ENCODE measurements at places on chromosomes 11 and 22.

GRCh38 chr22:18005201-18005926 lies 19.0 kb downstream of the MICAL3 start:
- no peak for DNase-seq

GRCh38 chr11:69004411-69005182 lies 8.4 kb downstream of the MRGPRF start:
- no peak for DNase-seq

- DNase-seq: no peak
Observed at GRCh38 chr22:21937821-21938070, 14.9 kb downstream of the PPM1F start.

- DNase-seq: no peak
Observed at GRCh38 chr22:27090611-27091011, 433.2 kb downstream of the MIAT start.

- no peak for DNase-seq
Observed at GRCh38 chr11:88489030-88489429, 151.5 kb upstream of the CTSC start.

- DNase-seq: no peak
Observed at GRCh38 chr11:44208976-44209603, 100.8 kb downstream of the ALX4 start.

GRCh38 chr11:75276186-75276585 lies 35.6 kb downstream of the TPBGL start:
- DNase-seq: no peak

GRCh38 chr22:38569181-38569971 lies 607 bp downstream of the DMC1 start:
- no peak for DNase-seq

GRCh38 chr11:72038491-72038890 lies 39.8 kb downstream of the IL18BP start:
- no peak for DNase-seq

- peak; percentile 69 for DNase-seq
Observed at GRCh38 chr11:12863605-12864121, 145.5 kb upstream of the RASSF10 start.

GRCh38 chr22:21044931-21045584 lies 688 bp upstream of the LRRC74B start:
- DNase-seq: peak; percentile 69

GRCh38 chr11:15699978-15700377 lies 585.3 kb downstream of the INSC start:
- no peak for DNase-seq

DNA sequence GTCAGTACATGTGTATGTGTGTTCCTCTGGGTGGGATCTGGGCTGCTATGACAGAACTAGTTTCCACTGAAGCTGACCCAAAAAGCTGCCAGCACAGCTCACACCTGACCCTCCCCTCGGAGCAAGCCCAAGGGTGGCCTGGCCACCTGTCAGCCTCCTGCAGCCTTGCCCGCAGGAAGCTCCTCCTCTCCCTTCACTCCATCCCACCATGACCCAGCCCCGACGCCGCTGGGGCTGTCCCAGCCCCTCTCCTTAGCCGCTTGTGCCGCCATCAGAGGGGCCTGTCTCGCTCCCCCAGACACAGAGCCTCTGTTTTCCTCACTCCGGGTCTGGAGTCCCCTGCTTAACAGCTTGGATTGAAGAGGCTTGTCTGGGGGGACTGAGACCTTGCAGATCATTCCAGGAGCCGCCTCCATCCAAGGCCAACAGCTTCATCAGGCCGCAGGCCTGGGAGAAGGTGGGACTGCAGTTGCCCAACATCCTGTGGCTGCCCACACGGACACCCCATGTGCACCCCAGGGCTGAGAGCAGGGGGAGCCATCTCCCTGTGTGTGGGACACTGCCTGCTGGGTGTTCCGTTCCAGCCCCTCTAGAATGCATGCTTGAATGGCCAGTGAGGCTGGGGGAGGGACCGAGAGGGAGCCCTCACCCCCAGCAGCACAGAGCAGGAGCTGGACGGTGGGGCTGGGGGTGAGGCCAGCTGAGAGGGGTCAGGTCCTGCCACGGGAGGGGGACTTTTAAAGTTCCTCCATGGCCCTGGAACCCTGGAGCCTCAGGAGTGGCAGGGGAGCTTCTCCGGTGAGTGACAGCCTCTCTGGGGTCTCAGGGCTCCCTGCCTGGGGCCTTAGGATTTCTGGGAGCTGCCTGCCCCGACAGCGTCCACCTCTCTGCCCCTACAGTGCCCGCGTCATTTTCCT lies 696 bp downstream of the MRGPRF start:
- no peak for DNase-seq

- peak; percentile 14 for DNase-seq
Observed at GRCh38 chr11:44400431-44400830, 90.5 kb upstream of the ALX4 start.

- peak; percentile 6 for DNase-seq
Observed at GRCh38 chr11:90476442-90477007, 253.7 kb upstream of the CHORDC1 start.

- DNase-seq: no peak
Observed at GRCh38 chr11:45859661-45860140, 12.4 kb downstream of the CRY2 start.

- DNase-seq: no peak
Observed at GRCh38 chr11:17543041-17543440, 1.2 kb downstream of the USH1C start.

DNA sequence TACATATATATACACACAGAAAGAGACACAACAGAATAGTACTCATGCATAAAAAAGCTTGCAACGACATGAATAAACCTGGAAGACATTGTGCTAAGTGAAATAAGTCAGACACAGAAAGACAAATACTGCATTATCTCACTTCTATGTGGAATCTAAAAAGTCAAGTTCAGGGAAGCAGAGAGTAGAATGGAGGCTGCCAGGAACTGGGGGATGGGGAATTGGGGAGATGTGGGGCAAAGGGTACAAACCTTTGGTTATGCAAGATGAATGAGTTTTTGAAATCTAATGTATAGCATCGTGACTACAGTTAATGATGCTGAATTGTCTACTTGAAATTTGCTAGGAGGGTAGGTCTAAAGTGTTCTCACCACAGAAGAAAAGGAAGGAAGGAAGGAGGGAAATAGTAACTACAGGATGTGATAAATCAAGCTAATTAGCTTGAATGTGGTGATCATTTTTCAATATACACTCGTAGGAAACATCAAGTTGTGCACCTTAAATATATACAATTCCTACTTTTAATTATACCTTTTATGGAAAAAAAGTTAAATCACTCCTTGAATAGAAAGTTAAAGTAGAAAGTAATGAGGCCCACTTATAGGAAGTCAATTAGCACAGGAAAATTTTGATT lies 33.8 kb downstream of the MMP13 start:
- DNase-seq: no peak

DNA sequence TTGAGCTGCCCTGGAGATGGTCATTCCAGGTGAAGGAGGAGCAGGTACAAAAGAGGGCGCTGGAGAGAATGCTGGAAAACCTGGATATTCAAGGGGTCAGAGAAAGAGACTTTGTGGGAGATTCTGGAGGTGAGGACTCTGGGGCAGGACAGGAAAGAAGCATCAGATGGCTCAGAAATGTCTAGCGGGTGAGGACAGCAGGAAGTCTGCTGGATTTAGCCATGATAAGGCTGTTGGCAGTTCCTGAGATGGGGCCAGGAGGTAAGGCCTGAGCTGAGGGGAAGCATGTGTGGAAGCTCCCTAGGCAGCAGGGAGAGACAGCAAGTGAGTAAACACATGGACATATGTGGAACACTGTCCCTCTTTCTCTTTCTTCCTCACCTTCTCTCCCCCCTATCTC lies 1.5 kb downstream of the UPB1 start:
- DNase-seq: peak; percentile 19

GRCh38 chr11:65219930-65220213 lies 38.1 kb downstream of the CAPN1 start:
- no peak for DNase-seq

DNA sequence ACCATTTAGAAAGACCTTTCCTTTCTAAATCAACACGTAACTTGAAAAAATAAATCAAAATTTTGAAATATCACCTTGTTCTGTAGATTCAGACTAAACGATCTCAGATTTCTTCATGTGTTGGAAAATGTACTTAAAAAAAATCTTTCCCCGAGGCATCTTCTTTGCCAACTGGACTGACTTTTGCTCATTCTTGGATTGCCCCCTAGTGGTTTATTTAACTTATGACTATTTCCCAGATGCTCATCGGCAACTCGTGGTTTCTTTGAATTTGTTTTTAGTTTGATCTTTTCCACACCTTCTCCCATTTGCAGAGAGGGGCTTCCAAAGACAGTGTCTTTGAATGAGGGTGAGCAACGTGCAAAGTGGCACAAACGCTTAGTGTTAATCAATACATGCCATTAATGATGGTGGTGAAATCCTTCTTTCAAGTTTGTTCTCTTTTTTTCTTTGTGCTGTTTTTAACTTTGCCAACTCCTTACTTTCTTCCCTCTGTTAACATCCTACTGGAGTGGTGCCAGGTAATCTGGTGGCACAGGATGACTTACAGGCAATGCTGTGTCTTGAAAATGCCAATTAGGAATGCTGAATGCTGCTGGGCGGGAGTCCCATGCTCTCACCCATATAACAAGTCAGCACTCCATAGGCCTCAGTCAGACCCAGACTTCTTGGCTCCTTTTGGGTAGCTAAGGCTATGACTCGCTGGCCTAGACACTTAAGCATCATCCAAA lies 18.3 kb downstream of the PRSS23 start:
- no peak for DNase-seq

- no peak for DNase-seq
Observed at GRCh38 chr22:19440411-19441195, 6.9 kb downstream of the C22orf39 start.

DNA sequence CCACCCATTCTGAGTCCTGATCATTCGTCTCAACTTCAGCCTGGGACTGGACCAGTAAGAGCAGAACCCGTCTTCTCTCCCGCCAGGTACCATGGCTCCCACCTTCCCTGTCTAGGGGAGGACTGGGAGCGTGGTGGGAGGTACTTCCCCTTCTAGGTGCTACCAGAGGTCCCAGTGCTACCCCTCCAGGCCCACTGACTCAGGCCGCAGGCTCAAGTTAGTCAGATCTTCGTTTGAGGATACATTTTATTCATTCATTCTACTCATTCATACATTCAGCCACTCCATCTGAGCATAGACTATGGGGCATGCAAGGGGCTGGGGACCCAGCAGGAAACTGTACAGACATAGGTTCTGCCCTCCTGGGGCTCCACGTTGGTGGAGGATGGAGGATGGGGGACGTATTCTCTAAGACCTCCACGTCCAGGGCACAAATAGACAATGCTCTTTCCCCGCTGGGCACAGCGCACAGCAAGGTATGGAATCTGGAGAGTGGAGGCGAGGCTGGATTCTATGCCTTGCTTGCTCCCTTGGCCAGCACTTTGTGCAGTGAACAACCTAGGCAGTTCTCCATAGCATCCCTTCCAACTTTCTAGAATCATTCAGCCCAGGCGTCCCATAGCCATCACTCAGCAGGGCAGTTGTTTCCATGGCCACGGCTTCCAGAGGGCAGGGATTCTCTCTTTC lies 1.0 kb upstream of the RAB3IL1 start:
- no peak for DNase-seq

DNA sequence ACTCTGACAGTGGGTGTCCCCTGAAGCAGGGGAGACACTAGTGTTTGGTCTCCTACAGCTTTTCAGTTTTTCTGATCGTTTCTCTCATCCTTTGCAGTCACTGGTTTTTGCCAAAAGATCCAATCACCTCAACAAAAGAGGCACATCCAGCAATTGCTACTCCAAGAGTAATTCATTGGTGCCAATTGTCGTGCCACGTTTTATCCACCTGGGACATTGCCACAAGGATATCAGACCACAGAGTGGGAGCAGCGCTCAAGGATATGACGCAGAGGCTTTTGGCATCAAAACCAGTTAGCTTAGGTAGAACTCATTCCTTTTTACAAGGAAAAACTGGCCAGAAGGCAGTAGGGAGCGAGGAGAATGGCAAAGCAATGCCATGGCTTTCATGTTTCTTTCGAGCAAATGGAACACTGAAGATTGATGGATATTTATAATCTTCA lies 40.9 kb upstream of the BLID start:
- no peak for DNase-seq

DNA sequence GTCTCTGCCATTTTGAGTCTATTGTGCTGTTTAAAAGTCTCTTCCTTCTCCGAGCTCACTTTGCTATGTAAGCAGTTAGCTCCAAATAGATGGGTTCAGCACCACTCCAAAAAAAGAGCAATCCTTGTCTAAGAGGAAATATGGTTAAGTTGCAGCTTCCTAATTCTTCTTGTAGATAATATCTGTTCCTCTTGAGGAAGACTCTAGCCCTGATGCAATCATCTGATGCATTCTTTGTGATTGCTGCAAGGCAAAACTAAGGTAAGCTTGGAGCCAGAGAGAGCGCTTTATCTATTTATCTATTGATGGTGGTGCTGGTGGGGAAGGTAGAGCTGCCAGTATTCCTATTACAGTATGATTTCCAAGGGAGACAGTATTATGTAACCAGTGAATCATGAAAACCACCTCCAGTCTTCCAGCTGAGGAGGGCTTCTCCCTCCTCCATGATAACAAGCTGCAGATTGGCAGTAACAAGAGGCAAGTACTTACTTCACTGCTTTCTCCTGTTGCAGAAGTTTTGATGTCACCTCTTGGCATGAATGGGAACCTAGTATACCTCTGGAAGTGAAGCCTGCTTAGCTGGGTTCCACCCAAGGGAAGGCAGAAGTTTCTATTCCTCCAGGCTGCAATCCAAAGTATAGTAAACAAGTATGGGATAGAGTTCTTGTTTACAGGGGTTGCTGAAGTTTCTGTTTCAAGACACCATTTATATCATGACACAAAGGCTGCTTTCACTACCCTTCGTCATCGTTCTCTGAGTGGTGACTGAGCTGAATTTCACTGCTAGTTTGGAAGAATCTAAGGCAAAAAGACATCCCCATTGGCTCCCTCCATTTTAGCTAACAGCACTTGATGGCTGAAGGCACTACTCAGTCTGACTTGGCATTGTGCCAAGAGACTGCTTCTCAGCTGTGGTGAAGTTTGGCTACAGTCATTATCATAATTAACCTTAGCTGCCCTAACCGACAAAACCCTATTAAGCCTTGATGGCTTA lies 49.7 kb downstream of the FDX1 start:
- peak; percentile 69 for DNase-seq

DNA sequence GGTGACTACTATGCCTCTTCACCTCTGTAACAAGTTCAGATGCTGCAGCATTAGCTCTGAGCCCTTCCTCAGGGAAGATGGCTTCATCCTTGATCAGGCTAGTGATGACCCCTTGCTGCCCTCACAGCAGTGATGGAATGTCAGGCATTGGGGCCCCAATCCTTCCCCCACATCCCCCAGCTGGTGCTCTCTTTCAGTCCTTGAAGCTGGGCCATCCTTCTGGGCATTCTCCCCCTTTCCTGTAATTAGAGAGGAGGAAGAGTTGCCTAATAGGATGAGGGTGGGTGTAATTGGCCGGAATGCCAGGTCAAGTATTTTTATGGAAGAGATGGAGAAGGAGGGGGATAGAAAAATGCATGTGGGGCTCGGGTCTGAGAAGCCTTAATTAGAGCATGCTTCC lies 62.6 kb downstream of the TRAF6 start:
- no peak for DNase-seq
